ENCODE measurements at places on chromosomes 13 and 19.

- no peak for DNase-seq
Observed at GRCh38 chr19:10105509-10106099, 558 bp upstream of the PPAN start.

GRCh38 chr13:48578516-48579164, 45.8 kb upstream of the RCBTB2 start:
- DNase-seq = peak; percentile 47

DNA sequence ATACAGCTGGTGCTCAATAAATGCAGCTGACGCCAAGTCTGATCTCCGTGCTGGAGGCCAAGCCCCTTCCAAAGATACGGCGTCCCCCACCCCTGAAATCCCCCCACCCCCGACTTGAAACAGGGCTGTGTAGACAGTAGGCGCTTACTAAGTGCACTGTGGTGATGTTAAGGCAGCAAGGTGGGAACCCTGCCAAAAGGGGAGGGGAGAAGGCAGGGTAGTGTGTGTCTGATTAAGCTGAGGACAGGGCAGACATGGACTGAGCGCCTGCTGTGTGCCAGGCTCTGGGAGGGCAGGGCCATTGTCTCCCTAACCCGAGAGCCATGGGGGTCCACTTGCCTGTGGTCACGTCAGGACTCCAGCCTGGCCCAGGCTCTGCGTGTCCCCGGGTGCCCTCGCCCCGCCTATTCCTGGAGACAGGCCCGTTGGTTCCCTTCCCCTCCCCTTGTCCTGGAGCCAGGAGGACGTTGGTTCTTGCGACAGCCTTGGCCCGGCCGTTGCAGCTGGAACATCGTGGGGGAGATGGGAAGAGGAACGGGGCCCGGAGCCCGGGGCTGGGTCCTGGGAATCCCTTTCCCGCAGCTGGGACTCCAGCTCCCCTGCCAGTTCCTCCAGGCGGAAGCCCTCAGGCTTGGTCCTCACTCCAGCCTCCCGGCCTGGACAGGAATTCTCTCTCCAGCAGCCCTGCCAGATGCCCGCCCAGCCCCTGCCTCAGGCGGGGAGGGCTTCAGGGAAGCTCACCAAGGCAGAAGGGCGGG, 1.7 kb upstream of the ELANE start:
- DNase-seq = no peak

GRCh38 chr13:19171563-19171962, 10.1 kb downstream of the TUBA3C start:
- DNase-seq = no peak

DNA sequence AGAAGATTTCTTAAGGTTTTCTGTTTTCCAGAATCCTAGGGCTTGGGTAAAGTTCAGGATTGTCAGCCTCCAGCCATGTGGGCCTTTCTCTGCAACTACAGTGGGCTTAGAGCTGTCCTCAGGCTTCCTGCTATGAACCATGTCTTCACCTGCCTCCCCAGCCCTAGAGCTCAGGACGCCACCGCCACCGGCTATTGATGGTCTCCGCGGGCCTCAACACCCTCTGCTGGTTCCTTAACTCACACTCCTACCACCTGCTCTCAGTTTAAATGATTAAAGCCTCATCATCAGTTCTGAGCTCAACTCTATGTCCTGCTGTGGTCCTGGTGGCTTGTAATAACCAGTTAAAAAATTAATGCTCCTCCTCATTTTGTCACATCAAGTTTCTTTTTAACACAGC, 221.0 kb downstream of the EFNB2 start:
- no peak for DNase-seq

GRCh38 chr13:50162567-50162966, 147.3 kb downstream of the KCNRG start:
- no peak for DNase-seq

- no peak for DNase-seq
Observed at GRCh38 chr19:45400192-45400591, 4.7 kb downstream of the PPP1R13L start.

DNA sequence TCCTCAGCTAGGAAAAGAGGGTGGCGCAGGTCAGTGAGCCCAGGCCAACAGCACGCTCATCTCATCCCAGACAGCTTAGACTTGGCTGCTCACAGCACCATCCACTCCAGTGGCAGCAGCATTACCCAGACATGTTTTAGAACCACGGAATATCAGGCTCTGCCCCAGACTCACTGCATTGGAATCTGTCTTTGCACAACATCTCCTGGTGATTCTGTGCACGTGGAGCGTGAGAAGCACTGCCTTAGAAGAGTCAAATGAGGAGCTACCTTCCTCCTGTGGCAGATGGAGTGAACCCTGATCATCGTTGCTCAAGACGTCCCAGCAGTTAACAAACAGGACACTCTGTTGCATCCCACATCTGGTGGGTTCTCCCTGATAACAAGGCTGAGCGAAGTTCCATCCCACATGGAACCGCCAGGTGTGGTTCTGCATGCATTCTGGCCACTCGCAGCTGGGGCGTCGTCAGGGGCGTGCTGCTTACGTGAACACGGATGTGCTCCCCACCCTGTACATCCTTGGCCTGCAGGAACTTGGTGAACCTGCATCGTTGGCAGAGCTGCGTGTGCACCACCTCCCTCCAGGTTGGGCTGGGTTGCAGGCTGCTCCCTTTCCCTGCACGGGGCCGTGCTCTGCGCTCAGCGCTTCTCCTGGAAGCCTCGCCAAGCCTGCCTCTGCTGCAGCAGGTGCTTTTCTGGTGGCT, 25.2 kb upstream of the ATP11A start:
- DNase-seq = no peak

DNA sequence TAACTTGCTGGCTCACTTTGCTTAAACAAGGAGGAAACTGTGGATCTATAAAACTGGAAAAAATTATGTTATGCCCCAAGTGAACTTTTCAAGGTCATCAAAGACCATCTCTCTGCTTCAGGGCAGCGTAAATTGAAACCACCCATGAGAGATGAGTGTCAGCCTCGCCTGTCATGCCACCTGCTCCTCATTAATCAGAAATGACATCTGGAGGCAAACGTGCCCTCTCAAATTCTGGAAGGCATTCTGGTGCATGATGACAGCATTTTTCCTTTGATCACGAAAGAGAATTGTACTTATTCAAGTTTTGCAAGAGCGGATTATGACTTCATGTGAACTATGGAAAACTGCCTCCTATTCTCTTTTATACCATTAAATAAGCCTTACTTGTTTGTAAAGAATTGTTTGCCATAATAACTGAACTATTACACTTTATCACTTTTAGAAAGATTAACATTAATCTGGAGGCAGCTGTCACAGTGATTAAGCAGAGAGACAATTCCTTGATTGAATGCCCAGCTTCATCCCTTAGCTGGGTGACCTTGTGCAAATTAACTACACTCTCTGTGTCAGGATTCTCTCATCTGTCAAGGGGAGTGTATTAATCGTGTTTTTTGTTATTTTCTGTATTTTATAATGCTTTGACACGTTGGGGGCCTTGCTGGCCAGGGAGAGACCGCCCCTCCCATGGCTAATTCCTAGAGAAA, 17.0 kb upstream of the SACS start:
- no peak for DNase-seq

- DNase-seq = no peak
Observed at GRCh38 chr13:108003626-108004025, 211.7 kb downstream of the LIG4 start.

GRCh38 chr13:109868578-109869311, 82.4 kb upstream of the IRS2 start:
- DNase-seq = no peak

DNA sequence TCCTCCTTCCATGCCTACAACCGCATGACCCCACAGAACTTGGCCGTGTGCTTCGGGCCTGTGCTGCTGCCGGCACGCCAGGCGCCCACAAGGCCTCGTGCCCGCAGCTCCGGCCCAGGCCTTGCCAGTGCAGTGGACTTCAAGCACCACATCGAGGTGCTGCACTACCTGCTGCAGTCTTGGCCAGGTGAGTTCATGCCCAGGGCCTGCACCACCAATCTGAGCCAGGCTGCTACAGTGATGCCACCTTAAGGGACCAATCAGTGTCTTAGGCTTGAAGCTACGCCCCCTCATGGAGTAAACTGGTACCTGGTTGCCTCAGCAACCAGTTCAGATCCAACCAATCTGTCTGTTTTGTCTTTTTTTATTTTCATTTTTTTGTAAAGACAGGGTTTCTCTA, 5.2 kb downstream of the SYDE1 start:
- no peak for DNase-seq

GRCh38 chr19:16289594-16289993, 35.0 kb upstream of the KLF2 start:
- no peak for DNase-seq

GRCh38 chr13:23534090-23534489, 36.1 kb upstream of the TNFRSF19 start:
- no peak for DNase-seq

DNA sequence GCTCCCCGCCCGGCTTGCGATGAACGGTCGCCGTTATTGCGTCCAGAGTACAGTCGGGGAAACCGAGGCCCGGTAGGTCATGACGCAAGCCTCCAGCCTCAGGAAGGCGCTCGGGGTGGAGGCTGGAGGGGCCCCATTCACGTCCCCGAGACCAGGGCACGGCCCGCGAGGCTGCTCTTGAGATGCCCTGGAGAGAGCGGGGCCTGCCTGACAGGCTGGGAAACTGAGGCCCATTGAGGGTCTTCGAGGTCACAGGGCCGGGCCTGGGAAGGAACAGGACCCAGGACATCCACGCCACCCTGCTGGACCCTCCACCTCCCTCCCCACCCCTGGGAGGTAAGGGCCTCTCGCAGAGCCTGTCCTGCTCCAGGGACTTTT, 367 bp downstream of the NDUFS7 start:
- no peak for DNase-seq

DNA sequence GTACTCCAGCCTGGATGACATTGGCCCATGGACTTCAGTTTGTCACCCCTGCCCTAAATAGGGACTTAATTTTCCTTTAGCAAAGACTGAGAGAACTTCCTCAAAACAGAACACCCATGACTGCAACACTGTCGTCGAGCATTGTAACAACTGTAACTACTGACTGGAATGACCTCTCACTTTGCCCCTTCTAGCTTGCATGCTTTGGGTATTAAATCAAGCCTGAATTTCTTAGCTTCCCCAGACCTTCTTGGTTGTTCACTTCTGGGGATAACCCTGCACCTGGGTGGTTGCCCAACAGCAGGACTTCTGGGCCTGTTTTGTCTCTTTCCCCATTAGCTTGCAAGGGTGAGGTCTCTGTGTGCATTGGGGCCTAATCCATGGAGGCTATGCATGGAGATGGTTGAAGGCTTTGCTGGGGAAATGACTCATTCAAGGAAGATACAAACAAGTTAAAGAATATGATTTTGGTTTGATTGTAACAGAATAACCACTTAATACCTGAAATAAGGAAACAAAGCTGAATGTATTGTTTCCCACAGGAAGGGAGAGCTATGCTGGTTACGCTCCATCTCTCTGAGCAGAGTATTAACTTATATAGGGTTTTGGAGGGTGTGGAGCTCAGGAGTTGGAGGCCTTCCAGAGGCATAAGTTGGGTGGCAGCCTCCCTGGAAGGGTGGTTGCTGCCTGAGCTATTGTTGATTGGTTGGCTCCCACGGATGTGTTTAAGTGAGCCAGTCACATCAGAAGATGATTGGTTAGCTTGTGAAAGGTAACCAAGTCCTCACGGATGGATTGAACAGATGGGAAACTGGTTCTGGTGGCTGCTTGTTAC, 34.7 kb upstream of the UBAC2 start:
- no peak for DNase-seq

DNA sequence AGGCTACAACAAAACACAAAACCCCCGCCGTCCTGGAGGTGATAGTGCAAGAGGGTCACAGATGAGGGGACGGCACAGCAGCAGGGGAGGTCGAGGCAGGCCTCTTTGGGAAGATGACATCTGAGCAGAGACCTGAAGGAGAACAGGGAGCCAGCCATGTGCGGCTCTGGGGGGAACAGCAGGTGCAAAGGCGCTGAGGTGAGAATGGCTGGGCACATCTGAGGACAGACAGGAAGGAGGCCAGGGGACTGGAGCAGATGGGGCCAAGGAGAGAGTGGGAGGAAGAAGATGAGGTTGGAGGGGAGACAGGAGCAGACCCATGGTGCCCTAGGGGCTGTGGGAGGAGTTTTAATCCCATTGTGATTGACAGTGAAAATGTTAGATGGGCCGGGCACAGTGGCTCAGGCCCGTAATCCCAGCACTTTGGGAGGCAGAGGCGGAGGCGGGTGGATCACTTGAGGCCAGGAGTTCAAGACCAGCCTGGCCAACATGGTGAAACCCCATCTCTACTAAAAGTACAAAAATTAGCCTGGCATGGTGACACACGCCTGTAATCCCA, 1.8 kb upstream of the CKM start:
- no peak for DNase-seq

- DNase-seq = no peak
Observed at GRCh38 chr19:48720251-48720612, 707 bp upstream of the MAMSTR start.

DNA sequence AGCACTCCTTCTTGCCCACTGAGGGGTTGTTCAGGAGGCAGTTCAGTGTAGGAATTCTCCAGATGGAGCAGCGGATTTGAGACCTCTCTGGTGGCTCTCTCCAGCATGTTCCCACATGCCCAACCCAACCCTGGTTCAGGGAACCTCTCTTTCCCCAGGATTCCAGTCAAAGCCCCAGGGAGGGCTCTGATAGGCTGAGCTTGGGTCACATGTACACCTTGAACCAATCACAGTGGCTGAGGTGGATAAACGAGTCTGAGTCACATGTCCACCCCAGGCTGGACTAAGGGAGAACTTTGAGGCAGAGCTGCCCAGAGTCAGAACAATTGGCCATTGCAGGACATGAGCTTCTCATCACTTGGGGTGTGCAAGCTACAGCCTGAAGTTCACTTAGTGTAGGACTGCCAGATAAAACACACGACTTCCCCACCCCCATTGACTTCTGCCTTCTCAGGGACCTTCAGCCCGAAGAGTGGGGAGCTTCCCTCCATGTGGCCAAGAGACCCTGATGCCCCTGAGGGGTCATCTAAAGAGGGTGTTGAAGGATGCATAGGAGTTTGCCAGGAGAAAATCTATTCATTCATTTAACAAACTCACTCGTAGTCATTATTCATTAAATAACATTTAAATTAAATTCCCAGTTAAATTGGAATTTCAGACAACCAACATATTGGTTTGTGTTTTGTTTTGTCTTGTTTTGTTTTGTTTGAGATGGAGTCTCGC, 4.0 kb upstream of the MAST3 start:
- DNase-seq = no peak

GRCh38 chr19:18499055-18499775, 22.7 kb downstream of the ELL start:
- no peak for DNase-seq

- DNase-seq = no peak
Observed at GRCh38 chr19:478236-478903, 17.5 kb upstream of the SHC2 start.

All from activated CD8-positive, alpha-beta memory T cell treated with anti-CD3 and anti-CD28 coated beads for 24 hours (primary cell).